ENCODE measurements at places on chromosomes 13 and 19. TPM values are rescaled to one million over a fixed set of nuclear protein-coding genes. Genes with fewer than 3 reads are reported as not detected.

Gene SLAIN1
- total RNA-seq, result 7.5 TPM

Gene MED4
- total RNA-seq, result 38.1 TPM

Gene PTH2
- not detected for total RNA-seq

Gene PTGIR
- total RNA-seq, result 2.7 TPM

Gene PCDH20
- total RNA-seq, result 2.8 TPM

Gene ZNF577
- 15.6 TPM for total RNA-seq

Gene CEACAM4
- not detected for total RNA-seq

Gene MED29
- 17.3 TPM for total RNA-seq

Gene SIGLEC8
- total RNA-seq, result 0.04 TPM

Gene ZNF99
- total RNA-seq, result 0.22 TPM

Gene APOE
- 56.7 TPM for total RNA-seq

DNA sequence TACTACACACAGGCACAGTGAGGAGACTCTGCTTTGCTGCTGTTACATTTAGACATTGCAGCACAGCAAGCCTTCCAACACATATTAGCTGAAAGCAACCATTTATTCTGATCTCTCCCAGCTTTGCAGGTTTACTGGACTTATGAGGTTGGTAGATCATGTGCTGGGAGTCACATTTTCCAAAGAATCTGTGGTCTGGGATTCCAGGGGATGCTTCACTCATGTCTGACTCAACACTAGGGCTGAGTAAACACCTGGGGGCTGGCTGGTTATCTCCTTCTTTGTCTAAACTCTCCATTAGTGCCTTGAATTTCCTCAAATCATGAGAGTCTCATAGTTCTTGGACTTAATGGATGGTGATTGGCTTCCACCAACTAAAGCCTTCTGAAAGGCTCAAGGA lies 5.4 kb upstream of the LGALS13 start:
- DNase-seq, result no peak

DNA sequence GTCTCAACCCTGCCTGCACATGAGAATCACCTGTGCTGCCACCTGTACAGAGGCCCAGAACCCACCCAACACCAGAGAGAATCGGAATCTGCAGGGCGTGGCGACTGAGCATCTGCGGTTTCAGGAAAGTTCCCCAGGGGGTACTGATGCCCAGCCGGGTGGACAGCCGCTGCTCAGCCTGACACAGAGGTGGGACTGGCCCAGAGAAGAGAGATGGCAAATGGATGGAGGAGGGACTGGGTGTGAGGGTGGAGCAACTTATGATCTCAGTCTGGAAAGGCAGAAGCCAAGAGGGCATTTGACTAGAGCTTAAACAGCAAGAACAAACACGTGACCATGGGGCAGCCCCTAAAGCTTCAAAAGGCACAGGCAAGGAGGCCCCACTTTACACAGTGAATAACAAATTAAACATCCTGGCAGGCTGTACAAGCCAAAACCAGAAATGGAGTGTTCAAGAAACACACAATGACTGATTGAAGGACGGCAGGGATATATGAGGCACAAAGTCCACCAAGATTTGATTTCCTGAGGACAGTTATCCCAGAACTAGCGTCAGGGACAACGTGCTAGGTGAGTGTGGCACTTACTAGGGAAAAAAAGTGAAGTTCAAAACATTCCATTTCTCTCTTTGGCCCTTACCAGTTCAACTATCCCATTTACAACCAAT lies 3.1 kb downstream of the RANBP3 start:
- no peak for DNase-seq

DNA sequence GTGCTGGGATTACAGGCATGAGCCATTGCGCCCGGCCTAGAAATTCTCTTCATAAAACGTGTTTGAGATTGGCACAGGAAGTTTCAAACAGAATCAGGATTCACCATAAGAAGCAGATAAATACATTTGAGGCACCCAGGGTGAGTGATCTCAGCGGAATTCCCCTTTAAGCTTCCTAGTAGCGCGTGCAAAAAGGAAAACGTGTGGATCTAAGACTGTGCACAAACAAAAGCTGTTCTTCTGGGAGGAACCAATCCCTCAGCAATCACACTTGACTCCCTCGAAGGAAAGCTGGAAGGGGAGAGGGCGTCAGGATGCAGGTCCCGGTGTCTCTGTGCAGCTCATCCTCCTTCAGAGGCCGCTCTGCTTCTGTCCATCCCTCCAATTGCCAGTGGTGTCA lies 15.5 kb downstream of the MCF2L start:
- DNase-seq, result no peak

- DNase-seq, result no peak
Measured at GRCh38 chr19:35860818-35861639, 4.3 kb downstream of the KIRREL2 start.

DNA sequence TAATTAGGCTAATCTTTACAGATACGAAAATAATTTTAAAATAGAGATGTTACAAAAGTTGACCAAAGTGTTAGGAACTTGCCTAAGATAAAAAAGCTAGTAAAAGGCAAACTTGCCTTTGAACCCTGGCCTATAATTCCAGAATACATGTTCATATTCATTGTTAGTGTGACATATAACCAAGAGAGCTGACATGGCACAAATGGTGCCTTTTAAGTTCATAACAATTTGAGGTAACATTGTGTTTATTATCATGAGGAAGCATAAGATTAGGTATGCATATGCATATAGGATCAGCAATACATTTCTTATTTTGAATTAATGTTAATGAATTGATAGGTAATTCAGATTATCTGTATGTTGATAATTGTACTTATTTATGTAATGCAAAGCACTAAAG lies 1537.9 kb upstream of the PRR20A start:
- DNase-seq, result no peak

DNA sequence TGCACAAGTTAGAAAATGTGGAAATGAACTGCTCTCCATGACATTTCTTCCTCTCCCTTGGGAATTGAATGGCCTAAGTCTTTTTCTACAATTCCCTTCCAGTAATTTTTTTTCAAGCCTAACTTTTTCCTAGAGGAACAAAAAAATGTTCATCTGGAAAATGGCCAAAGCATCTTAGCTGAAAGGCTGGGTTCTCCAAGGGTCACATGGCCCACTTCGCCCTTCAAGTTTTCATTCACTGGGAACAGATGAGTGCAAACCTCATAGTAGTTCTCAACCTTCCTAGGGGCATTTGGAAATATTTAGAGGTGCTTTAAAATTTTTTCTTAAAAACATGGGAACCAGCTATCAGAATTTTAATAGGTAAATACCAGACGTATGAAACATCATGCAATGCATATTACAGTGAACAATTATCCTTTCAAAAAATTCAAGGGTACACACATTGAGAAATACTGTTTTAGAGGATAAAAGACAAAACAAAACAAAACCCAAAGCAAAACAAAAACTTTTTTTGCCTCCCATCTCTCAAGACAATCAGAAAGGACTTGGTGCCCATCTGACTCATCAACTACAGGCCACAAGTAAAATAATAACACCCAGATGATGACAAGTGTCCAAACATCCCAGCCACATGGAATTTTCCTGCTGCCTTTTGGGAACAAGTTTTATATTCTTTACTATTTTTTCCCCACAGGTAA lies 208.8 kb downstream of the SLITRK6 start:
- peak; percentile 20 for DNase-seq

GRCh38 chr19:5826531-5827341 lies 12.8 kb downstream of the FUT6 start:
- DNase-seq, result peak; percentile 69

DNA sequence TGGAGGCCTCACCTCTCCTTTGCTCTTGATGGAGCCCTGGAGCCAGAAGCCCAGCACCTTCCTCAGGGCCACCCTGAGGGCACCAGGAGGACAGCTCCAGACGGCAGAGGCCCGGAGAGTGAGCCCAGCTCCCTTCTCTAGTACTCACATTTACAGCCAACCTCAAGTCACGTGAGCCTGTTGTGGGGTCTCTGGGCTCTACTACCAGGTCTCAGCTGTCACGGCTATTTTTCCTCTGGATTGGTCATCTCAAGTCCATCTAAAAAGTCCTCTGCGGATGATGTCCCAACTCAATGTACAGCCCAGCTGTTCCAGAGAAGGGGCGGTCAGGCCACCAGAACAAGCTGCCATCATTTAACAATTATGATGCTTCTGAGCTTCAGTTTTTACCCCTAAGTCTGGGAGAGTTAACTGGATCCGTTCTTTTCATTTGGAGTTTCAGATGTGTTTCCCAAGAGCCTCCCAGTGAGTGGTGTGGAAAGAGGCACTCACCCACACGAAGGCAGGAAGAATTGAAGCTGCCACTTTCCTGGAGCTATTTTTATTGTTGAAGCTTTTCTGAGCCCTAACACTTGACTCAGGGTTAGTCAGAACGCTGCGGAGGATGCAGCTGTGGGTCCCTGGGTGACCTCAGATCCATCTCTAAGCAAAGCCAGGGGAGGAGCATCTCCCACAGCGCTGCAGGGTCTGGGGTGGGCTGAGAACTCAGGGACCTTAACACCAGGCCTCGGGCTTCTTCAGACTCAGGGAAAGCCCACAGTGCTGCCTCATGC lies 143.5 kb upstream of the UBL3 start:
- DNase-seq, result no peak

DNA sequence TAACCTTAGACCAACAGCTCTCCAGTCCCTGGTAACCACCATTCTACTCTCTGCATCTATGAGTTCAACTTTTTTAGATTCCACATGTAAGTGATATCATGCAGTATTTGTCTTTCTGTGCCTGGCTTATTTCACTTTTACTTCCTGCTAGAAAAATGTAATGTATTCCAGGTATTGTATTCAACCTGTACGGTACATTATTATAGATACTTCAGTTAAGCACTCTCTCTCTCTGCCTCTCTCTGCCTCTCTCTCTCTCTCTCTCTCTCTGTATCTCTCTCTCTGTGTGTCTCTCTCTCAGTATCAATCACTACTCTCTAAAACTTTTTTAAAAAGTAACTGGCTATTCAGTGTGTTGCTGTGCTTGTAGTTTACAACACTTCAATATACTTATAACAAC lies 8.4 kb downstream of the DACH1 start:
- no peak for DNase-seq

DNA sequence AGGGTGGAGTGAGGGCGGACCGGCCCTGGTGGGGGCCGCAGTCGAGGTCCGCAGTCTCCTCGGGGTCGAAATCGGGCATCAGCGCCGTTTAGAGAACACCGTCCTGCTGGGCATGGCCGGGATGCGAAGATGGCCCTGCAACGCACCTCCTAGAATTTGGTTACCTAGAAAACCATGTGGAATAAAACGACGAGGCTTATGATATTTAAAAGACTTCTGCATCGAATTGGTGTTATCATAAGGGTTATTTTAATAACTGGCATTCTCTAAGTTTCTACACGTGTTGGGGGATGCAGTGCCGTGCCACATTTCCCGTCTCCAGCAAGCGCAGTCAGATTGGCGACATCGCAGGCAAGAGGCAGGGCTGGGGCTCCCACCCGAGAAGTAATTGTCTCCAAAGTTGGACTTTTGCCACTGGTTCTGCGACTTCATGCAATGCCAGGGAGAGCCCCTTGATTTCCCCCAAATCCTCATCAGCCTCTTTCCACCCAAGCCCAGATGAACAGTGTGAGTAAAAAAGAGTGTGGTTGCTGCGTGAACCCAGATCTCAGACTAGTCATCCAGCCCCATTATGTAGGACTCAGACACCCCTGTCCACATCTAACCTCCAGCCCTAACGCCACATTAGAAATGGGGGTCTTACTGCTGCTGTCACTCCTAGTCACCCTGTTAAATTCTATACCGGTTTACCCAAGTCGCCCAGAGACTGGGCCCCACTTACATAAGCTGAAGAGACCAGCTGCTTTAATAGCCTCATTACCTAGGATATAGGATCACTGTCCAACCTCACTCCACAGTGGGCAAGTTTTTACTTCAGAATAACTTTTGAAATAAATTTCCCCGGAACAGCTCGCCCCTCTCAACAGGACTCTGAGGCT lies 571 bp upstream of the DHRS12 start:
- peak; percentile 61 for DNase-seq

GRCh38 chr13:94080527-94080926 lies 399.0 kb downstream of the DCT start:
- no peak for DNase-seq

- DNase-seq, result no peak
Measured at GRCh38 chr13:73975767-73976166, 158.4 kb downstream of the KLF12 start.

- no peak for DNase-seq
Measured at GRCh38 chr13:78764665-78765064, 105.7 kb upstream of the OBI1 start.

GRCh38 chr19:6056282-6056741 lies 54.0 kb downstream of the RFX2 start:
- DNase-seq, result no peak

DNA sequence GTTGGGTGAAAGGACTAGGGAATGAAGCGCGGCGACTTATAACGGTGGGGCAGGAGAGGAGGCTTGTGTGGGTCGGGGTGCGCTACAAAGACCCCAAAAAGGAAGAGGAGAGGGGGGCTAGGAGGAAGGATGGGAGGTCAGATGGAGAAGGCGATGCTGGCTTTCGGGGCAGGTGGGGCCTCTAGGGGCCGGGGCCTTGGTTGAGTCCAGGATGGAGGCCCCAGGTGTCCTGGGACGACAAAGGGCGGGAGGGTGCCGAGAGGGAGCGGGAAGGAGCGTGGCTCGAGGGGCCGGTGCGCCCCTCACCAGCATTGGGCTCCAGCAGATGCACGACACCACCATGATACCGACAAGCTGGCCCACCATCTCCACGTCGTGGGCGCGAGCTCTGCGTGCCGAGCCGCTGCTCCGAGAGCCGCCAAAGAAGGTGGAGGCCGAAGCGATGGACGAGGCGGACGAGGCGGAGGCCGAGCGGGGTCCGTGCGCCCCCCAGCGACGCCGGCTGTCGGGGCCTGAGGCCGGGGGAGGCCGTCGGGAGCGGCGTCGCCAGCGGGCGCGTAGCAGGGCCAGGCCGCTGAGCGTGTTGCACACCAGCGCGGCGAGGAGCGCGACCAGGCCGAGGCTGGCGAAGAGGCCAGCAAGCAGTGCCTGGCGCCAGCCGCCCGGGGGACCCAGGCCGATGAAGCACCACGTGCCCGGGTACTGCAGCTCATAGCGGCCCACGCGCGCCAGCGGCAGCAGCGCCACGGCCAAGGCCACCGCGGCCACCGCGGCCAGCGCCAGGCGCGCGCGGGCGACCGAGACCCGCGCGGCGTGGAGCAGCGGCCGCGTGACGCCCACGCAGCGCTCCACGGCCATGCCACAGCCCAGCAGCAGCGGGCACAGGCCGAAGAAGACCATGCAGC lies 1.8 kb downstream of the PTGER1 start:
- peak; percentile 50 for DNase-seq

DNA sequence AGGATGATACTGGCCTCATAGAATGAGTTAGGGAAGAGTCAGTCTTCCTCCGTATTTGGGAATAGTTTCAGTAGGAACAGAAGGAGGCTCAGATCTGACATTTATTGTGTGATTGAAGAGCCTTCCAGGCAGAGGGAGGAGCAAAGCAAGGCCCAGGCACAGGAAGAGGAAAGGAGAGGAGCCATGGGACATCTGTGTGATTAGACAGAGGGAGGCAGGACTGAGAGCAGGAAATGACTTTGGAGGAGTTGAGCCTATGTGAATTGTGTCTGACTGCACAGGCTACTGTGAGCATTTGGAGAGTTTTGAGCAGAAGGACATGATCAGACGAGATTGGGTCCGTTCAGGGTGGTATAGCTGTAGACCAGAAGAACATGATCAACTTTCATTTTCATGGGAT lies 8.5 kb downstream of the SIGLEC7 start:
- no peak for DNase-seq

- DNase-seq, result peak; percentile 68
Measured at GRCh38 chr13:75651013-75651412, 14.9 kb downstream of the LMO7 start.

All from muscle of leg (tissue), 16 donors.